ENCODE measurements at places on chromosomes 11 and 22. TPM values are rescaled to one million over a fixed set of nuclear protein-coding genes. Genes with fewer than 3 reads are reported as not detected.
A peak's percentile ranks its signal among the peaks of the same experiment; 100 is the strongest.

OPCML gene
- not detected for total RNA-seq

ATP5MG gene
- total RNA-seq = 51.8 TPM

KIAA0930 gene
- total RNA-seq = 40.3 TPM

DNA sequence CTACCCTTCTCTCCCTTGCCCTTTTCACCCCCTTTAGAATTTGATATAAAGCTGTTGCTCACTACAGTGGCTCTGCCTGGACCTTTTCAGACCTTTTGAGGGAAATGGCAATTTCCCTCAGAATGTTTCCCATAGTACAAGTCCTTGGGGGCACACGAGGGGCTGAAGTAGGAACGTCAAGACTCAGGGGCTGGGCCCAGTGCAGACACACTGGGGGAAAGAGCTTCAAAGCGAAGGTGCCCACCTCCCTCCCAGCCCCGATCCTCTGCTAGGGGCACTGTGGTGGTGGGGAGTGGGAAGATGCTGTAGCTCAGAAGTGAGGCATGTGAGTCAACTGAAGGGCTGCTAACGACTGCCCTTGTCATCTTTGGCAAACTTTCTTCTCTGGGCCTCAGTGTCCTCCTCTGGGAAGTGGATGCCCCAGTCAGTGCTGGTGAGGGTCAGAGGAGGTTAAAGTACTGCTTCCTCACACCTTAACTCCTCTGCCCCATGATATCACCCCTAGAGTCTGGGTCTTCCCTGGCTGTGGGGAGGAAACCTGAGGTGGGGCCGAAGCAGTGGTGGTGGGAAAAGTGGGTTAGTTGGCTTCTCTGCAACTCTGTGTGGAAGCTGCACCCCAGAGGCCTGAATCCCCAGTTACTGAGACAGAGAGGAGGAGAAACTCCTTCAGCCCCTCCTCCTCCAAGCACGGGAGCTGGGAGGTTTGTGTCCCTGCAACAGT, 425.3 kb upstream of the B3GAT1 start:
- DNase-seq = no peak

- DNase-seq = no peak
Measured at GRCh38 chr11:125201525-125202141, 37.1 kb downstream of the PKNOX2 start.

- no peak for DNase-seq
Measured at GRCh38 chr22:29143941-29144785, 61.5 kb upstream of the EMID1 start.

GRCh38 chr22:45684752-45685574, 13.3 kb downstream of the ATXN10 start:
- no peak for DNase-seq

- DNase-seq = no peak
Measured at GRCh38 chr11:102360681-102361080, 13.7 kb downstream of the BIRC2 start.

DNA sequence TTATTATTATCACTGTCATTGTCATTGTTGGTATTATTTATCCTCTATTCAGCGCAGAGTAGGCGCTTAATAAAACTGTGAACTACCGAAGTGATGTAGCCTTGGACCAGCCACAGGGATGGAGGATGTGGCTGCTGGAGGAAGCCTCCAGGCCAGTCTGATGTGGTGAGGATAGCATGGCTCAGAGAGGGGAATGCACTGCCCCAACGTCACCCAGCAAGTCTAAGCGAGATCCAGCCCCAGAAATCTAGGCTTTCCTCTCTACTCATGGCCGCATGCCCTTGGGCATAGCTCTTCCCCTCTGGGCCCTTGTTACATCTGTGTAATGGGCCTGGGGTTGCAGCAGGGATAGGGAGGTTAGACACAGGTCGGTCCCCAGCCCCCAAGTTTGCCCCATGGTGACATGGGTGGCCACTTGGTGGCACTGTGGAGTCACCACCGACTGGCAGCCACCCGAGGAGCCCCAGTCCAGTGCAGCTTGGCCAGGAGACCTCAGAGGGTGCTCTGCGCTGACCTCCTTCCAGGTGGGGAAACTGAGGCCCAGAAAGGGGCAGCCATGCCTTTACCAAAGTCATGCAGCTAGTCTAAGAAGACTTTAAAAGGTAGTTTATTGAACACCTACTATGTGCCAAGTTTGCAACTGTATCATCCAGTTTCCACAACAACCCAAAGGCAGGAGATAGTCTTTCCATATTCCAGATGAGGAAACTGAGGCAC, 395.7 kb downstream of the MN1 start:
- peak; percentile 57 for DNase-seq

FIBIN gene
- 1.4 TPM for total RNA-seq

UBQLN3 gene
- total RNA-seq = 0.51 TPM

DNA sequence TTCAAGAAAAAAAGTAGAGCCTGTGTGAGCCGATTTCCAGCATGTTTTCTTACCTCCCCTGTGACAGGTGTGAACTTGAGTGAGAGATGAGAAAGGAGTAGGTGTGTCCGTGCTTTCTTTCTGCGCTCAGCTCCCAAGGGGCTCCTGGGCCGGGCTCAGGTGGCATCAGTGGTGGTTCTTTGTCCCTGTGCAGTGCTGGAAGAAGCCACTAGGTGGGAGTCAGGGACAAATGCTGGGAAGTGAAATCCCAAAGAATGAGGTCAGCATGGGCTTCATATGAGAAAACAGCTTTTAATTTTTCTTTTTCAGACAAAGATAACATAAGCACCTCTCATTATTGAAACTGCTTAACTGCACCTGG, 57.8 kb downstream of the PPFIBP2 start:
- DNase-seq = peak; percentile 80

DNA sequence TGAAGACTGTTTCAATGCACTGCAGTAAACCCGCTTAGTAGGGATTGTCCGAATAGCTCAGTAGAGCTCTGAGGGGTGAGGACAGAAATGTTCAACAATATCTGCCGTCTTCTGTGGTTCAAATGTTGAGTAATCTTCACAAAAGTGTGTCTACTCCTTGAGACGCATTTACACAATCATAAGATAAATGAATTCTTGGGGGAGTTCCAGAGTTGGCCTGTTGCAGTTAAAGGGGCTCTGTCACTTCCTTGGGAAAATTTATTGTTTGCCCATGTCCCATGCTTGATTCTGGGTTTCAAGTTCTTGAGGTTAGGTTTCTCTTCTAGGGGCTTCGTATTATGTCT, 614 bp downstream of the ANO3 start:
- DNase-seq = no peak

DNA sequence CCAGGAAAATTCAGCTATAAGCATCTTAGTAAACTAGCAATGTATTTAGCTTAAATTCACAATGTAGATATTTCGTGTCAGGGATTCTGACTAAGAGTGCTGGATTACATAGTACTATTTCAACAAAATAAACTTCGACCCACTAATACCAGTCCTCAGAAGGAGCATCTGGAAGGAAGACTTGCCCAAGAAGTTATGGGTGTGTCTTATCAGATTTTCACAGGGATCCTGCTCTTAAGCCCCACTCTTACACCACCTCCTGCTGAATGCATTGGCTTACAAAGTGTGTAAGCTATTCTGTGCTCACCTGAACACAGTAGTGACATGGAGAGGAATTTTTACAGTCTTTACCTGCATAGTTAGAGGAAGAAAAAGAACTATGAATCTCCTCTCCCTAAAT, 35.4 kb upstream of the ANO5 start:
- no peak for DNase-seq

SLC37A2 gene
- 378 TPM for total RNA-seq

DNA sequence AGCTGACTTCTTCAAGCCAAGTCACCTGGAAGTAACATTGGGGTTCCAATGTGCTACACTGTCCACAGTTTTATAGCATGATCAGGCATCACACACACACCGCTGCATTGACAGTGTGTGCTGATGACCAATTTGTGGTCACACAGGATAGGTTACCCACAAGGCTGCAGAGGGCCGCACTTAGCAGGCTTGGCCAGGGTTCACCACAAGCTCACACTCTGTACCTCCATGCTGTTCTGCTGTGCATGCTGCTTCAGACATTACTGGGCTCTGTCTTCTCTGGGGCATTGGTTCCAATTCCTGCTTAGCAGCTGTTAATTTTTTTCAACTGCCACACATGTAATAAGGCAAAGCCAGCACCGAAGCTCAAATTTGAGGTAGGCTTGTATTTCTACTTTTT, 11.0 kb upstream of the NRIP3 start:
- no peak for DNase-seq

GRCh38 chr11:120471131-120471530, 40.4 kb upstream of the GRIK4 start:
- no peak for DNase-seq

DNA sequence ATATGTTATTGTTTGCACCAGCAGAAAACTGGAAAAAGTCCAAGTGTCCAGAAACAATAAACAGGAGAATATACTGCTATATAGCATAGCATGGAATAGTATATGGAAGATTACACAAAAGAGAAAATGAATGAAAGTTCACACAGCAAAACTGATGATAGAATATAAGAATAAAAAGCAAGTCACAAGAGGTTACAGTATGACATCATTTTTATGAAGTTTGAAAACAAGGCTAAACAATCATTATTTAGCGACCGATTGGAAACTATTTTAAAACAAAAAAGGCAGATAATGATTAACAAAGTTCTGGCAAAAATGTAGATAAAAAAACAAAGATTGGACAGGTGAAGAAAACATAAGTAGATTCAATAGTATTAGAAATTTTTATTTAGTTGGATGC, 47.1 kb downstream of the SOX6 start:
- no peak for DNase-seq

NAV2 gene
- 9.2 TPM for total RNA-seq

DNA sequence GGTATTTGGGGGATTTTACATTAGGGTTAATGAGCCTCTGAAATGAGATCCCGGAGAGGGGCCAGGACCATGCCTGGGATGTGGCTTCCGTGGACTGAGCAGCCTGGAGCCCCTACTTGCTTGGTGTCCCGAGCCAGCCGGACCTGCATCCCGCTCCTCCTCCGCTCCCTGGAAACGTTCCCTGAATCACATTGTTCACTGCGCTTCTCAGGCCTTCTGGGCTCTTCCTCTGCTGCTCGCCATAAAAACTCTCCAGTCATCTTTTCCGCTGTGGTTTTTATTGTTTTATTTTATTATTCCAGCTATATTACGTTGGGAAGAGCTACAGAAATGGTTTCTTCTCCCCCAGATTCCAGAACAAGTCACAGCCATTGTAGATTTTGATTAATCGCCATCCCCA, 13.3 kb upstream of the KCNQ1OT1 start:
- DNase-seq = no peak

TSPO gene
- total RNA-seq = 165 TPM

DNA sequence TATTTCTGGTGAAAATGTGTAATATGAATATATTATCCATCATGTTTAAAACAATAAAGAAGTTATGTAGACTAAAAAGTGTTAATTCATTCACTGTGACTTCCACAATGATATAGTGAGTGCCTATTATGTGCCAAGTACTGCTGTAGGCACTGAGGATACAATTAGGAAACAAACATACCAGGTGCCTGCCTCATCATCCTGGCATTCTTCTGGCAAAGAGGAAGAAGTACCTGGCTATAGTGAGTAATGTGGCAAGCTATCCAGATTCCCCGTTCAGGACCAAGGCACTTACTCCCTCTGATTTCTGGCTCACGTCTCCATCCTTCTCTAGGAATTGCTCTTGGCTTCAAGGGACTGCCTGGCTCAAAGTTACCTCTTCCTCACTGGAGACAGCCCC, 77.5 kb upstream of the CLMP start:
- DNase-seq = no peak

DNA sequence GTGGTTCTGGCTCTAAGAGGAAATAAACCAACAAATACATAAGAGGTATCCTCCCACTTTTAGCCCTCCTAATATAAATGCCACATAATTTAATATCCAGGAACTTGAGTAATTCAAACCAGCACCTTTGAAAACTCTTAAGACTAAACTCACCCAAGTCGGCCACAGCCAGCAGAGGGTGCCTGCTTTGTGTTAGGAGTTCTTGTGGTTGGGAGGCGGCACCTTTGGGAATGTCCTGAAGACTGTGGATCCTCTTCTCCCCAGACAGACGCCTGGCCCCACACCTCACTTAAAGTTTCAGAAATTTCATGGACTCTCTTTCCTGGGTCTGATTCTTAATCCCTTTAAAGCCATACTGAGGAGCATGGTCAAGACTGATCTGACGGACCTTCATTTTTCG, 169.0 kb downstream of the TBC1D22A start:
- no peak for DNase-seq

C11orf91 gene
- total RNA-seq = not detected

- DNase-seq = no peak
Measured at GRCh38 chr22:43389227-43389836, 22.5 kb upstream of the MPPED1 start.

DNA sequence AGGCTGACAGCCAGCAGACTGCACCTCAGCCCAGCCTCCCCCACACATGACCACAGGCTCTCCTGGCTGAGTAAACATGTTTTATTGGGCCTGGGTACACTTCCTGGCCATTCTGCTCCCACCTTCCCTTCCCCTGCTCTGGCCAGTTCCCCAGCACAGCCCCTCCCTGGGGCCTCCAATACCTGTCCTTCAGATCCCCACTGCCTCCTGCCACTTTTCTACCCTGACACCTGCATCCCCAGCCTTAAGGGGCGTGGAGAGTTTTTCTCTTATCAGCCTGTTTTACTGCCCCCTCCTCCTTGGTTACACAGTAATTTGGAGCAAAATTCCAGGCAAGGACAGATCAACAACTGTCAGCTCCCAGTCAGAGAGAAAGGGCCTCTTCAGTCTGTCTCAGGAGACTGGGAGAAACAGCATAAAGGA, at the start of gene ISX:
Gene ISX, plus strand, starts transcription at position 363 of the 423 bp plus-strand sequence. CDS start 930 bp downstream, outside the sequence.
- DNase-seq = no peak

DNA sequence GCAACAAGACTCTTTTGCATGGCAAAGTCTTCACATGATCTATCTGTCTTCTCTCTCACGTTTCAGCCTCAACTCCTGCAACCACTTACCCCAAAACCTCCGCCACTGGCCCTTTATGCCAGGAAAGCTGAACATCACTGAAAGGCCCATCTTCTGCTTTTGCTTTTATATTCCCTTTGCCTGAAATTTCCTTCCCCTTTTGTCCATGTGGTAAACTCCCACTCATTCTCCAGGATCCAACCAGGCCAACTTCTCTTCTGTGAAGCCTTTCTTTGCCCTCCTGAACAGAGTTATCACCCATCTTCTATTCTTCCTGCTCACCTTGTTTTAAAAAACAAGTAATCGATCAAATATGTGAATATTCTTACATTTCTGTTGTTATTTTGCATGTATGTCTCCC, 117.8 kb downstream of the WNT11 start:
- DNase-seq = no peak

DNA sequence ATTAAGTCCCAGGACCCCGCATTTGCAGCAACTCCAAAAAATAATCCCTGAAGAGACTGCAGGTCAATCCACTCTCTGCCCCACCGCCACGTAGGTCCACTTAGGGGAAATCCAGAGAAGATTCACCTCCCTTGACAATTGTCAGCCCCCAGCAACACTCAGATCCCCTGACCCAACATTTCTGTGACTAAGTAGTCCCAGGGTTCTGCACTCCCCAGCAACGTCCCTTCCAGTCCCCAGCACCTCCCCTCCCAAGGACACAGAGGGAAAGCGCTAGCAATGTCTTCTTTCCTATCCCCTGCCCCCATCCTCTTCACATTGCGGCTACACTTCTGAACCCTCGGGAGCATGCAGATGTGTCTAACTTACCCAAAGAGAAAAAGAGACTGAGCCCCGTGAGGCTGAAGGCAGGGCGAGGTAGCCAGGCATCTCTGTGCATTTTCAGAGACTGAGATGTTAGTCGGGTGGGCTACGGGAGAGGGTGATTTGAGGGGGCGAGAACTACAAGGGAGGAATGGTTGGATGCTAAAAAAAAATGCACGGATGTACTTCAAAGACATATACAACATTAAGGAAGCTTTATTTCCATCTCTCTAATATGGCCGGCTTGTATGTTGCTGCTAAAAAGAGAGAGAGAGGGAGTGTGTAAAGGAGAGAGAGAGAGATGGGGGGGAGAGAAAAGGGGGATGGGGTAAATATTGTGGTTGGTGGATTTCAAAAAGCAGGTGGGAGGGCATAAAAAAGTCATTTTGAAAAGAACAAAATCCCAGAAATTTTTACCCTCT, at the start of gene SCN2B:
Gene SCN2B, minus strand, starts transcription at position 647 of the 785 bp plus-strand sequence. Its CDS starts 208 bp downstream, at position 439.
- no peak for DNase-seq
